ENCODE measurements at places on chromosomes 5 and 9. TPM values are rescaled to one million over a fixed set of nuclear protein-coding genes. Genes with fewer than 3 reads are reported as not detected.

DNA sequence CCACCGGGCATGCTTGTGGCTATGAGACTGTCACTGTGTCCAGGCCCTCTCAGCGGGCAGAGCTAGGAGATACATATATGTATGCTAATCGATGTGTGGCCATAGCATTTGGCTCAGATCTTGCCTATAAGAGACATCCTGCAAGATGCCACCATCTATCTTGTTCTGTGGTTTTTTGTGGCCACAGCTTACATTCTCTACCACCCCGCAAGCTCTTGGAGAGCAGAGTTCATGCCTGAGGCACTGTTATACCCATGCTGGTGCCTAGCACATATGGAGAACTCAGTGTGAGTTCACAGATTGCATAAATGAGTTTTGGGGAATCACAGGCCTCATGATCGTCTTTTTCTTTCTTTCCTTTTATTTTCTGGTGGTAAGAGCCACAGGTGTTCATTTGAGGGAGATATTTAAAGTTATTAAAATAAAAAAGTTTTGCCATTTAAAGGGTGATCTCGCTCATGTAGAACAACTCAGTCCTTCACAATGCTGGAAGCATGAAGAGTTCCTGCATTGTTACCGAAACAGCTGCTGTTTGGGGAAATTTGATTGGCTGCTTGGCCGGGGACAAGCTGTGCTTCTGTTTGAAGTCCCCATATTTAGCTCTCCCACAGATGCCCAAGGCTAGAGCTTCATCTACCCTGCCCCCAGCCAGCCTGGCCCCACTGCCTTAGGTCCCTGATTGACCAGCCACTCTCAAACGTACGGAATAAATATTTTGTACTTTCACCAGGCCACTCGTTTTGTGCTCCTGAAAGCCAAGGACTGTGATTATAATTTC is 169.2 kb upstream of the MAP1B start:
- no peaks in the 10 kb centered on the region for H3K27me3 ChIP-seq
- peak; percentile 43 for DNase-seq
- no peaks in the 10 kb centered on the region for H3K36me3 ChIP-seq
- no peak overlapping the region for H3K27ac ChIP-seq

GRCh38 chr9:134338394-134339182 is 12.3 kb downstream of the RXRA start:
- H3K27ac ChIP-seq, result no peak overlapping the region
- H3K4me3 ChIP-seq, result no peak overlapping the region
- no peak for DNase-seq

DNA sequence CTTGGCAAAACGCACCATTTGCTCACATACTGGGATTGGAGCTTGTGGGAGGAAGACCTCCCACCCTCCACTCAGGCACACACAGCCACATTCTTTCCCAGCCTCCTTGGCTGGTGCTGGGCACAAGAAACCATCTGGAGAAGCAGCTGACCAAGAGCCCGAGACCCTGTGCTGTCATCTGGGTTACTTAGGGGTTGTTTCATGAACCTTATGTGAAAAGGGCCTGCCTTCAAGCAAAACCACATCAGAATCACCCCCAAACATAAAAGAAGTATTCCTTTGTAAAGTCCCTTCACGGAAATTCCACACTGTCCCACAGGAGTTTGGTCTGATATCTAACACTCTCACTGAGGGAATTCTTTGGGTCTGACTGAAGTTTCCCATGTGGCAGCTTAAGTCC is 172.1 kb downstream of the NR3C1 start:
- no peaks in the 10 kb centered on the region for H3K27me3 ChIP-seq
- DNase-seq, result peak; percentile 34
- no peak overlapping the region for H3K27ac ChIP-seq
- H3K4me3 ChIP-seq, result no peak overlapping the region
- peaks cover 15% of the 10 kb centered on the region for H3K4me1 ChIP-seq

DNA sequence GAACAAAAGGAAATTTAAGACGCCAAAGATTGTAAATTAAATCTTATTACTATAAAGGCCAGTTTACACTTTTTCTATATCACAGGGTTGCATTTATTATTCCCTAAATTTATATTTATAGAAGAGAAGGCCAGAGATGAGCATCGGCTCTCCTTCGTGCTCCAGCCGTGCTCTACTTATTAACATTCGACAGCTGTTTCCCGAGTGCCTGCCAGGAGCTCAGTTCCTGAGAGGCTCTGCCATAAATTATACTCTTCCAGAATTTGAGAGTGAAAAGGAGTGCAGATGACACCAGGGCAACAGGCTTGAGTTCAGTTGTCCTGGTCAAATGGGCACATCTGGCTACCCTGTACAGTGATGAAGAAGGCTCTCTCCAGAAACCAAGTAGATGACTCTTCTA is 70.1 kb downstream of the PCSK5 start:
- peak; percentile 69 for DNase-seq
- no peaks in the 10 kb centered on the region for H3K27me3 ChIP-seq
- no peaks in the 10 kb centered on the region for H3K36me3 ChIP-seq
- no peak overlapping the region for H3K4me3 ChIP-seq

GBGT1 gene
- total RNA-seq, result 1.2 TPM

DNA sequence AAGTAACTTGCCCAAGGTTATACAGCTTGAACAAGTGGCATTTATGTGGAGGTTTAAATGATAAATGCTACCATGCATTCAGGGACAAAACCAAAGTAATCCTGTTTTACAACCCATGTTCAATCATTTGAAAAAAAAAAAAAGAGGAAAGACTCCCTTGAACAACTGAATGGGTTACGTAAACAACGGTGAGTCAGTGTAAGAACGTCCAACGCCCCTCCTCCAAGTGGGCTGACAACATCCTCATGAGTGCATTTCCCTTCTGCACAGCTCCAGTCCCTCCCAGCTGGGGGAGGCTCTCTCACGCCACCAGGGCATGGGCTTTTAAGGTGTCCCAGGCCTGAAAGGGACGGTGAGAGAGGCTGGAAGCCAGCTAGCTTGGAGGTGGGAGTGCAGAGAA is 90.0 kb downstream of the PRRT1B start:
- H3K4me1 ChIP-seq, result peaks cover 46% of the 10 kb centered on the region
- DNase-seq, result peak; percentile 69
- no peaks in the 10 kb centered on the region for H3K27me3 ChIP-seq
- H3K36me3 ChIP-seq, result peaks cover 5% of the 10 kb centered on the region

DNA sequence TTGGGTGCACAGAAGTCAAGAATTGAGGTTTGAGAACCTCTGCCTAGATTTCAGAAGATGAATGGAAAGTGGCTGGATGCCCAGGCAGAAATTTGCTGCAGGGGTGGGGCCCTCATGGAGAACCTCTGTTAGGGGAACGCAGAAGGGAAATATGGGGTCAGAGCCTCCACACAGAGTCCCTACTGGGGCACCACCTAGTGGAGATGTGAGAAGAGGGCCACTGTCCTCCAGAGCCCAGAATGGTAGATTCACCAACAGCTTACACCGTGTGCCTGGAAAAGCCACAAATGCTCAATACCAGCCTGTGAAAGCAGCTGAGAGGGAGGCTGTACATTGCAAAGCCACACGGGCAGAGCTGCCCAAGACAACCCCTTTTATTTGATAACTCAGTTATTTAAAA is 383.5 kb downstream of the TLE4 start:
- no peak overlapping the region for H3K27ac ChIP-seq
- no peaks in the 10 kb centered on the region for H3K4me1 ChIP-seq
- H3K27me3 ChIP-seq, result no peaks in the 10 kb centered on the region
- H3K4me3 ChIP-seq, result no peak overlapping the region
- no peaks in the 10 kb centered on the region for H3K36me3 ChIP-seq

GRCh38 chr5:123367739-123368138 is 55.5 kb downstream of the CEP120 start:
- peaks cover 16% of the 10 kb centered on the region for H3K36me3 ChIP-seq
- H3K4me1 ChIP-seq, result no peaks in the 10 kb centered on the region
- peak; percentile 34 for DNase-seq
- H3K27ac ChIP-seq, result no peak overlapping the region
- no peaks in the 10 kb centered on the region for H3K27me3 ChIP-seq

DNA sequence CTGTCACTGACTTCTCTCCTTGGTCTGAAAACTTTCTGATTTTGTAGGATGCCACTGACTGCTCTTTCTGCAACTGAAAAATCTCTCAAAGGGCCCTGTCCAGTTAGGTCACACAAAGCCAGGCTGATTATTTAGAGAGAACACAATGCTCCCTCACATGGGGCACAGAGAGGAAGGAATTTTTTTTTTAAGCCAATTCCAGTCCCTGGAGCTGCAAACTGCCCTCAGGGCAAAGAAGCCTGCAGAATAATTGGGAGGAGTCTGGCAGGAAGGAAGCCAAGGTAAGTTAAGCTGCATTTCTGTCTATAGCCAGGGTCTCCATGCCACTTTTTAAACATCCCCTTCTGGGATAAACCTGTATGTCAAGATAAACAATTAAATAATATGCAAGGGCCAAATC is 305.5 kb downstream of the ZSWIM6 start:
- no peaks in the 10 kb centered on the region for H3K27me3 ChIP-seq
- no peak overlapping the region for H3K4me3 ChIP-seq
- peaks cover 15% of the 10 kb centered on the region for H3K4me1 ChIP-seq
- peak; percentile 78 for DNase-seq
- no peak overlapping the region for H3K27ac ChIP-seq

DNA sequence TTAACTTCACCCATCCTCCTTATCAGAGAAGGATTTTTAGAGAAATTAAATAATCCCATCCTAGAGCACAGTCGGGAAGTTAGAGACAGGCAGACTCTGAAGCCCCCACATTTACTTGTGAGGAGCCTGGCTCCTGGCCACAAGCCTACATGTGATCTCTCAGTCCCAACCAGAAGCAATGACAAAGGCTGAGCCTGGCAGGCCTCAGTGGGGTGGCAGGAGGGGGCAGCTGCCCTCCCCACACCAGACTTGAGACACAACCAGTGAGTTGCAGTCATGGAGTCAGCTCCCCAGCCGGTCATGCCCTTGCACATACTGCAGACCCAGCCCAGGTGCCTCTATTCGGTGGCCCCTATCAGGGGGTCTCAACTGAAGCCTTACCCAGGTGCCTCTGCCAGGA is 11.0 kb downstream of the NAIF1 start:
- DNase-seq, result no peak
- H3K36me3 ChIP-seq, result no peaks in the 10 kb centered on the region
- H3K27ac ChIP-seq, result no peak overlapping the region
- H3K27me3 ChIP-seq, result peaks cover 19% of the 10 kb centered on the region
- H3K4me3 ChIP-seq, result no peak overlapping the region
- peaks cover 32% of the 10 kb centered on the region for H3K4me1 ChIP-seq

GRCh38 chr5:378301-378891 is 56.9 kb downstream of the AHRR start:
- DNase-seq, result no peak
- no peaks in the 10 kb centered on the region for H3K27me3 ChIP-seq
- H3K36me3 ChIP-seq, result no peaks in the 10 kb centered on the region
- no peaks in the 10 kb centered on the region for H3K4me1 ChIP-seq
- H3K4me3 ChIP-seq, result no peak overlapping the region

GRCh38 chr5:164433106-164433870 is 927.9 kb downstream of the MAT2B start:
- no peak overlapping the region for H3K27ac ChIP-seq
- no peak overlapping the region for H3K4me3 ChIP-seq
- no peaks in the 10 kb centered on the region for H3K27me3 ChIP-seq
- no peak for DNase-seq
- no peaks in the 10 kb centered on the region for H3K36me3 ChIP-seq

GRCh38 chr9:130042406-130042884 is 544 bp downstream of the FNBP1 start:
- no peaks in the 10 kb centered on the region for H3K27me3 ChIP-seq
- DNase-seq, result peak; percentile 48
- H3K27ac ChIP-seq, result no peak overlapping the region
- peak overlapping the region; percentile 97 for H3K4me3 ChIP-seq
- no peaks in the 10 kb centered on the region for H3K36me3 ChIP-seq

DNA sequence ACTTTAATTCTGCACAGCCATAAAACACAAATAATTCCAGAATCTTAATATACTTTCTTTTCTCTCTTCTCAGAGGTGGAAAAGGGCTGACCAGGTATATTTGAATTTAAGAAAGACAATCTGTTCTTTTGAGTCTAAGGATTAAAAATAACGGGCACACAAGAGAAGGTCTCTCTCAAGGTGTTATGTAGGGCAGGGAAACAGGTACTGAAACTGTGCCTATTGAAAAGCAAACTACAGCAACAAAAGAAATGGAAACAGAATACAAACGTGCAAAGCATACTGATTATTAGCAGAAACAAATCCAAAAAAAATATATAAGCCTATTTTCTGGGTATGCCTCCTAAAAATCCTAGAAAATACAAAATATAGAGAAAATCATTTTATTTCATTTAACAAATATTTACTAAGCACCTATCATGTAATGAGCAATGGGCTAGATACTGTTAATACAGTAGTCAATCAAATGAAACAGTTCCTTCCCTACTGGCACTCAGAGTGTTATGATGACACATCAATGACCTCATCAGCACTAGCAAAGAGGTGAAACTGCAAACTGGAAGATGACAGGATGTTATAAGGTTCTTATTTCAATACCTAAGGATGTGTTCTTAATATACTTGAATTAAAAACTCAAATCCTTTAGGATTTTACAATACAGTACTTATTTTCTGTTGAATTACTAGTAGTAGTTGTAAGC is 87.7 kb downstream of the AUH start:
- no peaks in the 10 kb centered on the region for H3K36me3 ChIP-seq
- no peak overlapping the region for H3K4me3 ChIP-seq
- H3K27me3 ChIP-seq, result no peaks in the 10 kb centered on the region

HSPA5 gene
- 130 TPM for total RNA-seq

GDF9 gene
- 0.57 TPM for total RNA-seq

- peak overlapping the region; percentile 75 for H3K27ac ChIP-seq
- no peaks in the 10 kb centered on the region for H3K27me3 ChIP-seq
- peak overlapping the region; percentile 73 for H3K4me3 ChIP-seq
- no peak for DNase-seq
- H3K4me1 ChIP-seq, result peaks cover 14% of the 10 kb centered on the region
Observed at GRCh38 chr5:87411586-87411972, 1.2 kb downstream of the CCNH start.

GFPT2 gene
- total RNA-seq, result 1.1 TPM

DNAJC25 gene
- total RNA-seq, result 14.2 TPM

GRCh38 chr9:19229595-19230354 is 718 bp upstream of the DENND4C start:
- H3K27ac ChIP-seq, result peak overlapping the region; percentile 45
- no peaks in the 10 kb centered on the region for H3K36me3 ChIP-seq
- peak; percentile 53 for DNase-seq
- H3K4me1 ChIP-seq, result no peaks in the 10 kb centered on the region

PCA3 gene
- 0.59 TPM for total RNA-seq

DNA sequence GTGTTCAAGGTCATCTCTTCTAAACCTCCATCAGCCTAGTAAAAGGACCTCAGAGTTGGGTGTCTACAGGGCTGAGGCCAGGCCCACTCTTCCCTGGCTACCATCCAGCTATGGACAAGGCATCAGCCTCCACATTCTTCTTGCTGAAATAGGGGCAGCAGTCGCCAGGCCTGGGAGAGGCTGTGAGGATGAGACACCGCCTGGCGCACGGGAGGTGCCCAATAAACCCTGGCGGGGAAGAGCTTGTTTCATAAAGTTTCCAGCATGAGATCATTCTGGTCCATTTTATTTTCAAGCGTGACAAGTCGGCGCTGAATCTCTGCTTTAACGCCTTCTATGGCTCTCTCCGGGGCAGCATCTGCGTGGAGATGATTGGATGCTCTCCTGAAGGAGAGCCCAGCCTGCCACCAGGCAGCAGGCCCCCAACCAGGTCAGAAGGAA is 153.4 kb downstream of the OLFM1 start:
- no peaks in the 10 kb centered on the region for H3K36me3 ChIP-seq
- H3K4me3 ChIP-seq, result no peak overlapping the region
- DNase-seq, result no peak
- no peaks in the 10 kb centered on the region for H3K4me1 ChIP-seq
- peaks cover 43% of the 10 kb centered on the region for H3K27me3 ChIP-seq

Measured in SJCRH30 (cell line).